Stimulated activated CD4-positive, alpha-beta T cell treated with anti-CD3 and anti-CD28 coated beads, Interleukin-4, amount 100 ng/mL, for 1 hour (primary cell): ENCODE measurements at places on chromosomes 5 and 9.

DNA sequence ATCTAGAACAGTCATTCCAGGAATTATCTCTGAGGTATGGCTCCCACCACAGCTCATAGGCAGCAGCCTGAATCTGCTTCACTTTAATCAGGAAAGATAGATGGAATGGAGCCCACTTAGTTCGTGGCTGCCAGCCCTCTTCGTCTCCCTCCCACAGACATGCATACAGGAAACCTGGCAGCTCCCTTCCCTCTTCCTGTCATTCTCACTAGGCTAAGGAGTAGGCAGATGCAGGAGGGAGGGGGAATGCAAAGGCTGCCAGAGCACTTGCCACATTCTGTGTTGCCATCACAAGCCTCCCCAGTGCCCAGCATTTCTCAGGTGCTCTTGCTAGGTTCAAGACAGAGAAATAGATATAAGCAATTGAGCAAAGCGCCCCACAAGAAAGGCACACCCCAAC is 378.9 kb downstream of the ELAVL2 start:
- no peak for DNase-seq

GRCh38 chr5:73747696-73748380 is 121.8 kb downstream of the ARHGEF28 start:
- DNase-seq = no peak

DNA sequence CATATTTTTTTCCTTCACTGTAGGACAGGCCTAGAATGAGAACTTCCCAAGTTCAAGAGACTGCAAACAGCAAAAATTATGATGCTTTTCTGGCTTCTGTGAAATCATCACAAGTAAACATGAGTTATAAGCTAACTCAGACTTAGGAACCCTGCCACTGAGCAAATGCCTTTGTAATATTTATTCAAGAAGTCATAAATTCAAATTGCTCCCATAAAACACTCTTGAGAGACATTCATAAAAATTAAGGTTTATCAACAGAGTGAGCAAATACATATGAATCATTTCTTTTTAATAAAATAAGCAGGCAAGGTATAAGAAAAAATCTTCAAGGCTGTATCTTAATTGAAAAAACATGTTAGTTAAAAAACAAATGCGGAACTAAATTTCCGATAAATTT is 124.2 kb downstream of the GNA14 start:
- no peak for DNase-seq

GRCh38 chr5:33310451-33310850 is 130.3 kb upstream of the TARS1 start:
- DNase-seq = no peak

GRCh38 chr9:37692622-37693221 is 42.0 kb downstream of the FRMPD1 start:
- DNase-seq = no peak

DNA sequence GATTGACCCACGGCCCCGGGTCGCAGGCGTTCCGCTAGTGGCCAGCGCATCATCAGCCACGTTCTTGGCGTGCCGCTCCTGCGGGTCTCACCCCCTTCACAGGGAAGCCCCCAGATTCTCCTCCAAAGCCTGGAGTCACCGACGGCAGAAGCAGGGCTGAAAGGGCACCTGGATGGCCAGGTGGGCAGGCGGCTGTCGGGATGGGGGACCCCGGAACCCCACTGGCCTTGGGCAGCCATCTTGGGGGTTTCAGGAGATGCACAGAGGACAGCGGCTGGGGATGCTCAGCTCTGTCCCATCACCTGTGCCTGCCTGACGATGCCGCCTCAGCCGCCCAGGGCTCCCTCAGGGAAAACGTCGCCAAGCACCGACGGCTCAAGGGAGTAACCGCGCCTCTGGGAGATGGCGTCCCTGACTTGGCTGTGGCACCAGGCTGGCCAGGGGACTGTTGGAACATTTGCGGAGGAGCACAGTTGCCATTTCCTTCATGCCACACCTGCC is 14.1 kb upstream of the SLC9A3 start:
- no peak for DNase-seq

GRCh38 chr5:135323701-135324132 is 75.3 kb downstream of the MACROH2A1 start:
- no peak for DNase-seq

DNA sequence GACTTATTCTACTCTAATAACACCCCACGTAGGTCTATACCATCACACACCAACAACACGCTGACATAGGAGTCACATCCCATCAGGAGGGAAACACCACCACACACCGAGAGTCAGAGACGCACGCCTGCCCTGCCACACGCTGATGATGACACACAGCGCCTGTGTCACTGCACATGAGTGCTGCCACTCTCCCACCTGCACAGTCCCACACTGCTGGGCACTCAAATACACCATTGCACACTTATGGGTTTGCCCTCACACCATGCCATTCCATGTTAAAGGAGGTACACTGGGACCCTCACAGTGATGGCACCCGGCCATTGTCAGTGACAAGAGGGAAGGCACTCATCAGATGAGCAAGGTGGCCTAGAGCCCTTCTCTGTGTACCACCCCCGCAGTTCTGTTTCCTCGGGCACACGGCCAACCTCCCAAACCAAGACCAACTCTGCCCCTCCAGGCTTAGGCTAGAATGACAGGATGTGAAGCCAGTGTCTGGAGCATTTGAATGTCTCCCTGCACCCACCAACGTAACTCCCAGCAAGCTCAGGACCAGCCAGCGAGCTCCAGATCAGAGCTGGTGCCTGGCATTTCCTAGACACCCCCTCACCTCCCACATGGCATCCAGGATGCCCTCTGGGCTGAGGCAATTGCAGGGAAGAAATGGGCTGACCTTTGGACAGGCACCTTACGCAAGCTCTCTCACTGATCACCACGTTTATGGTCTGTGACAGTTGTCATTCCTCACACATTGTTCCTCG is 3.6 kb upstream of the CPLX2 start:
- DNase-seq = no peak

GRCh38 chr9:73565833-73566465 is 414.3 kb downstream of the ANXA1 start:
- DNase-seq = no peak

DNA sequence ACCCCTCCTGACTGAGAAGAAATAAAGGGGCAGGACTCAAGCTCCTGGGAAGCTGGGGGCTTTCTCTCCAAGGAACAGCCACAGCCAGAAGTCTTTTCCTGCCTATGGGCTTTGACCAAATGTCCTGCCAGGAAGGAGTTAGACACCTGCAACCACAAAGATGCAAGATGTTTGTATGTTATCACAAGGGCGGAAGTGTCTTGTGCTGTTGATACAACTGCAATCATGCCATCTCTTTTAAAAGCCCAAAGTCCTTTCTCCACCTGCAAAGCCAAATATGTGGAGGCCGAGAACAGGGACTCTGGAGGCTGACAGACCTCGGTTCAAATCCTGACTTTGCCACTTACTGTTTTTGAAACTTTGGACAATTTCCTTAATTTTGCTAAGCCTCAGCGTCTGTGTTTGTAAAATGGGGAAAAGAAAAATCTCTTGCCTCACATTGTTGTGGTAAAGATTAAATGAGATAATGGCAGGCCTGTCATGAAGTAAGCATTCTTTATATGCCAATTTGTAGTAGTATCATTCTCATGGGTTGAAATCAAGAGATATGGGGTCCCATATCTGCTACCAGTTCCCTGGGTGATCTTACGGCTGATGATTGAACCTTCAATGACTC is 17.0 kb downstream of the HRH2 start:
- no peak for DNase-seq

- DNase-seq = no peak
Measured at GRCh38 chr9:126608551-126608950, 5.2 kb upstream of the LMX1B start.

- DNase-seq = no peak
Measured at GRCh38 chr9:38357350-38358114, 35.0 kb upstream of the ALDH1B1 start.

DNA sequence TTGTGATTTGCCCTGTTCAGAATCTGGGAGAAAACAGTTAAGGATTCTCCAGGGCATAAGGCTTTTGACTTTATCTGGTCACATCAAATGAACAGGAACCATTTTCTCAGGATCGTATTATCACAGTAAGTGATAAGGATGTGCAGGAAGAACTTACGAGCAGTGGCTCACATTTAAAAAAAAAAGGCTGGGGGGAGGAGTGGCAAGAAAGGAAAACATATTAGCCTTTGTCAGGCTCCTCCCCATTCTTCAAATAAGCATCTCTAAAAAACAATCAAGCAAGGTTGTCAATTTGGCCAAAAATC is 234.3 kb upstream of the TMEM161B start:
- DNase-seq = no peak

- DNase-seq = no peak
Measured at GRCh38 chr5:91077623-91078022, 305.5 kb downstream of the ARRDC3 start.

GRCh38 chr9:89597711-89598362 is 7.0 kb upstream of the GADD45G start:
- DNase-seq = peak; percentile 43

DNA sequence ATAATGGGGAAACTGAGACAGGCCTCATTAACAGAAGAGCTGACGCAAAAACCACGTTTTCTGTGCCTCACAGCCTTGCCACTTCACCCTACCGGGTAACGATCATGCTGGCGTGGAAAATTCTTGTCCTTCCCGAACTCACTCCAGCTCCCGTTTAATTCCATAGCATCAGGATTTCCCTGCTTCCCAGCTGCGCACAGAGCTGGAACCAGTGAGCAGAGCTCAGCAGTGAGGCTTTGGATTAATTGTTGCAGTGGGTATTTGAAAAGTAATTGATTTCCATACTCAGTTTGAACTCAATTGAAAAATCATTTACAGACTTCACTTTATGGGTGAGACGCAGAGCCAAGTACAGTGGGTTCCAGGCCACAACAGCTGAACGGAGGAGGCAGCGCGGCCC is 199.0 kb upstream of the ADAMTS16 start:
- no peak for DNase-seq

DNA sequence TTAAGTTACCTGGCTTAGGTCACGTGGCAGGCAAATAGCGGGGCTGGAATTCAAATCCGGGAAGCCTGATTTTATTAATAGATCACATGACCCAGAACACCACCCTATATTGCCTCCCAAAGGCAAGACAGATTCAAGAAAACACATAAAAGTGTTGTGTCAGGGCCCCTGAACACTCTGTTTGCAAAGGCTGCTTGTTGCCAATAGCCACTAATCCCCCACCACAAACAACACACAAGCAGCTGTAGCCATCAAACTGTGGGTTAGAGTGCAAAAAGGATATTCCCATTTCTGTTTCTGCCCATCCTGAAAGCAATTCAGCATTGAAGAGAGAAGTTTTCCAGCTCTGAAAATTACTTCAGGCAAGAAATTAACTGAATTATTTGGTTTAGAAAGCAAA is 358.9 kb upstream of the RFX3 start:
- DNase-seq = no peak

DNA sequence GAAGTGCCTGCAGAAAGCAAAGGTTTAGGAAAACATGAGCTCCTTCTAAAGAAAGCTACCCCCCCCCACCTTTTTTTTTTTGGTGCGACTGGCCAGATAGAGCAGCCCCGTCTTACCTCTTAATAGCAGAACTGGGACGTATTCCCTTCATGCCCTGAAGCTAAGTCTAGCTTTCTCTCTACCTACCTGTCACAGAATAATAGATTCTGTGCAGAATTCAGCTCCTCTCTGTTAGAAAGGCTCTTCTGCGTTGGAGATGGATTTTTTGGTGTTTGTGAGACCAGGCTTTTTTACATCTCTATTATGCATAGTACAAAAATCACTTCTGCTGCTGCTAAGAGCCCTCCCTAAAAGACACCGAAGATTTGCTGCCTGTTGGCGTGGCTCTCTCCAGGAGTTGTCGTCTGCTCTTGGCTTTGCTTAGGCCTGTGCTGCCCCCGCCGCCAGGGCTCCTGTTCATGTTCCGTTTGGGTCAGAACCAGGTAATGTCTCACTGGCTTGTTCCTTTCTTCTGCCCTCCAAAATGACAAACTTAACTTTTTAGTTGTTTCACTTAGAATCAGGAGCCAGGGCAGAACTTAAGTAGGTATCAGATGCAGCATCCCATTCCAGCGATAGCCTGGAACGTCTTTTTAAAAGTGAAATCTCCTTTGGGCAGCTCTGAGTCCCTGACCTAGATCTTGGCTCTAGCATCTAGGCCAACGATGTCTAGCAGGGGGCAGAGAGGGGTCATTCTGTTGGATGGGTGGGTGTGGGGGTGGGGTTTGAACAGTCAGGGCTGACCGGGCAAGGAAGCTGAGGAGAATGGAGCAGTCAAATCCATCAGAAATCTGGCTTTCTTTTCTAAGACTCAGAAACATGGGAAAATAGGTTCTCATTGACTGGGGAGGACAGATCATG is 2.5 kb downstream of the TRIO start:
- DNase-seq = no peak

- DNase-seq = no peak
Measured at GRCh38 chr5:1297243-1297642, 2.4 kb upstream of the TERT start.

DNA sequence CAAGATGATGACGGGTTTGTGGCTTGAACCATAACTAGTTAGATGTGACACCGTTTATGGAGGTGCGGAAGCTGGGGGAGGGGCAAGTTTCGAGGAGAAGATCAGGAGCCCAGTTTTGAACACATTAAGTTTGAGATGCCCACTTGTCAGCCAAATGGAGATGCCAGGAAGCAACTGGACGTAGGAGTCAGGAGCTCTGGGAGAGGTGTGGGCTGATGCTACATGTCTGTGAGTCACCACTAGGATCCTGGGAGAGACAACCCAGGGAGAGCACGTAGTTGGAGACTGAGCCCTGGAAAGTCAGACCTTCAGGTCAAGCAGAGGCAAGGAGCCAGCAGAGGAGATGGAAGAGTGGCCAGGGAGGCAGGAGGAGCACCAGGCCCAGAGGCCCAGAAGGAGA is 48.8 kb upstream of the SLC25A51 start:
- DNase-seq = no peak

DNA sequence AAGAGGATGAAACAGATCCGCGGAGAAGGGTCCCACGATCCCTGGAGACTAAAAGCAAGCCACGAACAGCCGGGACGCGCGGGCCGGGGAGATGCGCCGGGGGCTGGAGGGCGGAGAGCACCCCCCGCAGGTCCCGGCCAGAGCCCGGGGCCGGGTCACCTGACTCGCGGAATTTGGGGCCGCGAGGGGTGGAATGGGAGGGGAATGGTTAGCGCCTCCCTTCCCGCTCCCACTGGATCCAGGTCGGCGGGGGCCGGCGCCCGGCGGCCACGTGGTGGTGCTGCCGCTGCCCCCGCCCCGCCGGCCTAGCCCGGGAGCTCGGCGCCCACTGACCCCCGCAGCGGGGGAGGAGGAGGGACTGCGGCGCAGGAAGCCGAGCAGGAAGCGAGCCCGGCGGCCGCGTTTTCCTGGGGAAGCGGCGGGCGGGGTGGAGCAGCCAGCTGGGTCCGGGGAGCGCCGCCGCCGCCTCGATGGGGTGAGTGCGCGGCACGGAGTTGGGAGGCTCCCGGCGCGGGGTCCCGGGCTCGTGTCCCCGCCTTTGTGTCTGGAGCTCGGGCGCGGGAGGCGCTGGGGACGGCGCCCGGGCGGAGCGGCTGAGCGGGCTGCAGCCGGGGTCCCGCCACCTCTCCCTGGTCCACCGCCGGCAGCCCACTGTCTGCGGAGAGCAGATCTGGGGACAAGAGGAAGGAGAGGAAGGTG is at the start of gene RAI14:
RAI14 (plus strand) TSS at position 328 of the 699 bp plus-strand sequence. CDS start 30,592 bp downstream, outside the sequence.
- peak; percentile 24 for DNase-seq

DNA sequence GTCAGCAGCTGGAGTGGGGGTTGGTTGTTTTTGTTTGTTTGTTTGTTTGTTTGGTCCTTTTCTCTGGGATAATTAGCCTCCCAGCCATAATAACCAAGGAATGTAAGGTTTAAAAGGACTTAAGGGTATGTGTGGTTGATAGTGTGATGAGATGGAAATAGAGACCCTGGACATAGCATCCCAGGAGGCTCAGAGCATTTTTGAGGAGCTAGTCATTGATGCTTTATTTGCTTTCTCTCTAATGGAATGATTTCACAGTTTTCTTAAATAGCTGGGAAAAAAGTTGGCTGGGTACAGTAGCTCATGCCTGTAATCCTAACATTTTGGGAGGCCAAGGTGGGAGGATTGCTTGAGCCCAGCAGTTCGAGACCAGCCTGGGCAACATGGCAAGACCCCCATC is 45.1 kb downstream of the TTC1 start:
- DNase-seq = no peak
